ENCODE measurements at places on chromosomes 2 and 18. TPM values are rescaled to one million over a fixed set of nuclear protein-coding genes. Genes with fewer than 3 reads are reported as not detected.

DNA sequence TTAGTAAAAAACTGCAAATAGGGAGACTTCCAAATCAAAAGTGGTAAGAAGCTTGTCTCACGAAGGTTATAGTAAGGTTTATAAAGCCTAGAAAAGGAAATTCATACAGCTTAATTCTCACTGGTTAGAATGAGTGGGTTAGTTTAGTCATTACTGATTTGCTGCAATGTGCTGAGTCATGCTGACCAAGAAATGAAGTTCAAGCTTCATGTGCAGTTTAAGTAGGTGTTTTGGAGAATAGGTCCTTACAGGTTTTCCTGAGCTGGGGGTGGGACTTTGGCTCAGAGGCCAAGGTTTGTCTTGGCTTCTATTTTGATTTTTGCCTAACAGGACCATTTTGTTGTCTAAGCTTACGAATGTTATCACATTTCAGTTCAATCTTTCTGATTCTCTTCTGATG lies 15.1 kb downstream of the CLIP4 start:
- DNase-seq = peak; percentile 97

The ANXA4 gene
- total RNA-seq = 78.7 TPM

The GREB1 gene
- not detected for total RNA-seq

The OTOF gene
- total RNA-seq = under 0.01 TPM

DNA sequence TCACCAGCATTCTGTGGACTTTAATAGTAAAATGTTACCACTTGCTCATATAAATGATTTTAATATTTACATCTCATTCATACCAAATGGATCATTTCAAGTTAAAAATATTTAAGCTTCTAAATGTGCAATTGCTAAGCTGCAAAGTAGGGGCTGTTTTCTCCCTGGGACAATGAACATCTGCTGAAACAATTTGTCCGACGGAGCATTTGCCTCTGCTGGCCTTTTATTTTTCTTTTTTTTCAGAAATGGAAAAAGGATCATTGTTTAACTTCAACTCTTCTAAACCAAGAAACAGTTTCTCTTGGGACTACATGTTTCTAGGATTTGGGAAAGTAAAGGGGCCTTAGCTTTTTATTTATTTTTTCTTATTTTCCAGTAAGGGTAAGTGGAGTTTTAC lies 43.8 kb upstream of the ITPRID2 start:
- DNase-seq = no peak

DNA sequence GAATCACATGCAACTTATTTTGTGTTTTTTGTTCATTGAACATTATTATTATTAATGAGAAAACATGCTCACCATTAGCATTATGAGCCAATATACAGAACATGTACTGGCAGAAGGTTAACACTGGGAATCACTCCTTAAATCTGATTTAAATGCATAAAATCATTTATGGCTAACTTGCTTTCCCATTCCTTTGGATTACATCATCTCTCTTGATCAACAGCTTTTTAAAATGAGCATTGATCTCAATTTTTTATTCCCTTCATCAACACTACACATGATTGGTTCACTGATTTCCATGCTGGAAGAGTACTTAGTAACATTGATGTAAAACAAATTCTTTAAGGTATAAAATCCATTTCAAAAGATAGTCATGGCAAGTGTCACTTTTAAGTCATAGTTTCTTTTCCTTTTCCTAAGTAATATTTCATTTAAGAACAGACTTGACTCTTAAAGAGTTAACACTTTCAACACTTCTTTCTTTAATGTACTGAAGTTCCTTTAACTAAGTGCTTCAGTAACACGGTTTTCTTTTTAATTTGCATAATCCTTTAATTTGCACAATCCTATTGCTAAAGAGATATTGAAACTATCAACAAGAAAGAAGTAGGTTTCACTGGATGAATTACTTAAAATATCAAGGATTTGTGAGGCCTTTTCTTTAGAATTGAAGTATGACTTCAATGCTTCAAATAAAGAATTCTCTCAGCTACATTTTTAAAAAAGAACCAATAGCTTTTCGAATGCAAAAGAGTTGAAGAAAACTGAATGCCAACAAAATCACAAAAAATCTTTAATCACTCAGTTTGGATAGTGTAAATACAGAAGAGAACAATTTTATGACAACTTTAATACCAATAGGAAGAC lies 24.9 kb upstream of the BUB1 start:
- no peak for DNase-seq

The TMEM247 gene
- not detected for total RNA-seq

- no peak for DNase-seq
Observed at GRCh38 chr2:37866171-37866934, 58.7 kb upstream of the RMDN2 start.

DNA sequence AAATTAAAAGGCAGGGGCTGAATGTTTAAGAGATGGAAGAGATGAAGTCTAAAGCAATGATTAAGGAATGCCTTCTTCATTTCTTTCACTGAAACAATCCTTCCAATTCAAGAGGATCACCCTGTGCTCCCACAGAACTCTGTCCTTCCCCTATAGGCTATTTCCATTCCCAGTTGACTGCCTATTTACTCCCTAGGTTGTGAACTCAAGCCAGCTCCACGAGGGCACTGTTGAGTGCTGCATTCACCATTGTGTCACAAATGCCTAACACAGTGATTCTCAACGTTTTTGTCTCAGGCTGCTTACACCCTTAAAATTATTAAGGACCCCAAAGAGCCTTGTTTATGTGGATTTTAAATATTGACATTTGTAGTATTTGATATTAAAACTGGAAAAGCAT lies 112.4 kb downstream of the AOX1 start:
- DNase-seq = no peak

The SLC14A1 gene
- total RNA-seq = 0.17 TPM

- DNase-seq = peak; percentile 44
Observed at GRCh38 chr2:85266146-85267041, 61.4 kb downstream of the TGOLN2 start.

DNA sequence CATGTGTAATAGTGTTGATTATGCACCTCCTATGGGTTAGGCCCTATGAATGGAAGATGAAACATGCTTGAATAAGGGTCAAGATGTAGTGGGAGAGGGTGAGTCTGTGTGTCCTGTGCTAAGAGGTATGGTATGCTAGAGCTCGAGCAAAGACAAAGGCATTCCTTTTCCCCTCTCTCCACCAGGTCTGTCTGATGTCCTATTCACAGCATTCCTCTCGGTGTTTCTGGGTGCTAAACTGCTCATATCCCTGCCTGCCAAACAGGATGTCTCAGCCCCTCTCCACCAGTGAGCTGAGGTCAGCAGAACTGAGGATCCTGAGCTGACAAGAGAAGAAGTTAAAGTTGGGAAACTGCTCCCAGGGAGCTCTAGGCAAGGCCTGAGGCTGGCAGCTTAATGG lies 344.9 kb downstream of the TSN start:
- peak; percentile 51 for DNase-seq

The CYS1 gene
- 223 TPM for total RNA-seq
